ENCODE measurements at places on chromosomes 7 and 10.

GRCh38 chr10:63324495-63324854 is 141.3 kb downstream of the JMJD1C start:
- DNase-seq, result no peak

DNA sequence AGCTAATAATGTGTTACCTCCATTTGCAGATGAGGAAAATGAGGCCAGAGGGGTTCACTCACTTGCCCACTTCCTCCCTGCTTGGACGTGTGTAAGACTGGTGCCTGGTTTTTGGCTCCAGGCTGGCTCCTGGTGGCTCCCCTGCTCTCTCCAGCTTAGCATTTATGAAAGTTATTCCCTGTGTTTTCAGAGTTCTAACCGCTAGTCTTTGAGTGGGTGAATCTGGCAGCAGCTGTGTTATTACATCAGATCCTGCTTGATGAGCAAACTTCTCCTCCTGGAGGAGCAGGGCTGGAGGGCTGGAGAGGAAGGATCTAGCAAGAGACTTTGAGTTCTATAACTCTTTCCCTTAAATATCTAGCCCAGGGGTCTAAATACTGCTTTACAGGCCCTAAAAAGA is 80.9 kb upstream of the AGBL3 start:
- no peak for DNase-seq

GRCh38 chr10:72223743-72224101 is 7.6 kb upstream of the ASCC1 start:
- no peak for DNase-seq

DNA sequence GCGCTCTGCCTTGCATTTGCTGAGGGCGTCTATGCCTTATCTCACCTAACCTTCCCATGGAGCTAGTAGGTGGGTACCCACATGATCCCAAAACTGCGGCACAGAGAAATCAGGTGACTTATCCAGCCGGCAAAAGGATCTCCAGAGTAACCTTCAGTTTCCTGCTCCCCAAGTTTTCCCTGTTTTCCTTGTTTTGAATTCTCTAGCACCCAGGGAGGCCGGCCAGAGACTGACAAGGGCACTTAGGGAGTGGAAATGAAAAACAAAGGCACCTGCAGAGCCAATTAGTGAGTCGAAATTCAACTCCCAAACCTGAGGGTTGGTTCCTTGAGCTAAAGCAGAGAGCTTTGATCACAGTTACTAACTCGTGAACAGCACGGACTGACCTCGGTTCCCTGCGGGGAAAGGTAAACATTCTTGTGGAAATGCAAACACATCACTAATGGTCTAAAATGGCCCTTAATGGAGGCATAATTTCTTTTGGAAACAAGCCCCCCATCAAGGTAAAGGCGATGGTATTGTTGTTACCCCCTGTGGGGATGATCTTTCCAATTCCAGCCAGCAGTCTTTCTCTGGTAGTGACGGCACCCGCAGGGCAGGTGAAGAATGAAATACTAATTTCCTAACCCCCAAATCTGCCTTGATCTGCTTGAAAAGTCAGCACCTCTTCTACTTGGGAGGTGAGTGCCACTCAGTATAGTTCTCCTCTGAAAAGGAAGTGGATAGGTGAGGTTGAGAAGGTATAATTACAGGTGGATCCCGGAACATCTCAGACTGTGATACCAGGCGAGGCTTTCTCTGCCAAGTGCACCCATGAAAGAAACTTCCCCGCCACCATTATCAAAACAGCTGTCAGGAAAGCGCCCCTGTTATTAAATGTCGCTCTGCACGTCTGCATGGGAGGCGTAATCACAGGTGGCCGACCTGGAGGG is 365.6 kb upstream of the AUTS2 start:
- no peak for DNase-seq

- DNase-seq, result no peak
These were observed 61.2 kb downstream of the CSTF2T start for GRCh38 chr10:51638211-51638610.

DNA sequence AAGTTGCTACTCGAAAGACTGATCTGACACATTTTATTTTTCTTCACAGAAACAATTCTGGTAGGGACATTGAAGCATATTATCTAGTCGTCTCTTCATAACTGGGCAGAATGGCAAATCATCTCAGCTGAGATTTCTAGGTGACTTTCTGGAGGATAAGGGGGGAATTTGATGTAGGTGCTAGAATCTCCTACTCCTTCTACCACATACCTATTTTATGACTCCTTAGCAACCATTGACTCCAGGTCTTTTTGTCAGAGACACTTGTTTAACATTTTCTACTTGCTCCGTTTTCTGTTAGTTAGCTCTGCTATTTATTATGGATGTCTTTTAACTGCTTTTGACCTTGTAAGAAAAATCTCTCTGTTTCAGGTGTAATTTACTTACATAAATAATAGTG is 380.9 kb upstream of the SEMA3C start:
- no peak for DNase-seq

DNA sequence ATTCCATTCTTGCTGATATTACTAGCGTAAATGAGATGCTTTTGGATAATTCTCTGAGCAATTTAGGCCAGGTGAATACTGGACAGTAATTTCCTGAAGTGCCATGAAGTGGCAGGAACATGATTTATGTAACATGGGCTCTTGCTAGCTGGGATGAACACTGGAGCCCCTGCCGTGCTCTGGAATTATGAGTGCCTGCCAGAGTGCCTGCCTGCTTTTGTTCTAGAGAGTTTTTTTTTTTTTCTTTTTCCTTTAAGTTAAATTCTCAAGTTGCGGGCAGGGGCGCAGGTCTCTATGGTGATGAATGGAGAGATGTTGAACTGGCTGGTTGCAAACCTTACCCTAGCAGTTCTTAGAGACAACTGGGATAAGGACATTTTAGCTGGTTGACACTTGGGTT is 165.9 kb downstream of the AUTS2 start:
- DNase-seq, result no peak

DNA sequence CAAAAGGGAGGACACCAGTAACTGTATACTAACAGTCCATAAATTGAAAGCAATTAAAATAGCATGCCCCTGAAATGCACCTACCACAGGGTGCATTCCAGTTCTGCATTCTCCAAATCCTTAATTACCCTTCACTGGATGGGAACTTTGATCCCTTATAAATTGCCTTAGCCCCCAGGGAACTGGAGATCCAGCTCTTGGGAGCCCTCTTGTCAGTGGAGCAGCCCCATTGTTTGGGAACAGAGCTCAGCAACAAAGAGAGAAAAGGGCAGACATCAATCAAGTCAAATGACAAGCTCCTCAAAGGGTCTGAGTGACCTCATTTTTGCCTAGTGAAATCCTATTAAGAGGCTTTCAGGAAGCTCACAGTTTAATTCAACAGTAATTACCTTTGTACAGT is 472.6 kb downstream of the XPNPEP1 start:
- DNase-seq, result no peak

- no peak for DNase-seq
These were observed 257.1 kb downstream of the GATA3 start for GRCh38 chr10:8311526-8312070.

DNA sequence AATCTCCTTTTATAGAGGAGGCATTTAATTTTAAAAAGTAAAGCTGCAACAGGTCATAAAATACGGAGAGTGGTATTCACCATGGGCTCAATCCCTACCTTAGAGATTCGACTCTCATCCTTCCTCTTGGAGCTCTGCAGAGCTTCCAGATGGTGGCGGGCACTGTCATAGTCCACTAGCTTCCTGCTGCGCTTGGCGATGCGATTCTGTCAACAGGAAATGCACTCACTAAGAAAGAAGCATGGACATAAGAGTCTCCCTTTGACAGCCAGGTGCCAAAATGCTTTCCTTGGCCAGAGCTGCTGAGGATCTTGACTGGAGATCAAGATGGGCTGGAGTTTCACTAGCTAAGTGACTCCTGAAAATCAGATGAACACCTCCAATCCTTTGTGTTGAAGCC is 154.4 kb downstream of the AMPH start:
- DNase-seq, result no peak

DNA sequence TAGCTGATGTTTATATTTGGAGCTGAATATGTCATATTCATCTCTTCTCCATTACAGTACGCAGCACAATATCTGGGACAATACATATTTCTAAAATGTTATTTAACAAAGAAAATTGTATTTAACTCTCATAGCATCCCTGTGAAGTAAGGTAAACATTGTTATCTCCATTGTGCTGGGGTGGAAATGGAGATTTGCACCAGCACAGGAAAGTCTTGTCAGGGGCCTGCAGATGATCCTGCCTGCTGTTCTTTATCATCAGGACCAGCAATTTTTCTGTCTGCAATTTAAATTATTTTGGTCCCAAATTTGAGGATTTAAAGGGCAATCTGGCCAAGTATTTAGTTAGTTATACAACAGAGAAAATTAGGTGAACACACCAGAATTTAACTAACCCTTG is 144.4 kb downstream of the CPED1 start:
- no peak for DNase-seq

DNA sequence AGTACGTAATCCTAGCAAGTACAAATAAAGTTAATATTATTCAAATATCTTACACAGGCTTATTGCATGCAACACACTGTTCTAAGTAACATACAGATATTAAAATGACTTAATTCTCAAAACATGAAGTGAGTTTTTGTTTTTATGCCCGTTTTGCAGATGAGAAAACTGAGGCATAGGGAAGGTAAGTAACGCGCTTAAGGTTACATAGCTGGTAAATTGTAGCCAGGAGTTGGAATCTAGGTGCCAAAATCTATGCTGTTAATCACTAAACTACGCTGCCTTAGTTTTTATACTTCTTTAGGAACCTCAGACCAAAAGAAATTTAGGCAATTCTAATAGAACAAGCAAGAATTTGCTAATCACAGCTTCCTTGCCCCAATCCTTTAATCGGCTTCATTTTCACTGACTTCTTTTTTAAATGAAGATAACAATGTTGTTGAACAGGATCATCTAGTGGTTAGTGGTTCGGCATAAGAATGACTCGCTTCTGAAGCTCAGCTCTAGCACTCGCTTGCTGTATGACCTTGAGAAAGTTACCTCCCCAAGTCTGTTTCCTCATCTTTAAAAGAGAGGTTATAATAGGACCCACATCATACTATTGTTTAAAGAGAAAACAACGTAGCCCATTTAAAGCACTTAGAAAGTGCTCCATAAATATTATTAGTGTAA is 1.0 kb upstream of the LRRTM3 start:
- no peak for DNase-seq

GRCh38 chr10:121525251-121526134 is 72.8 kb downstream of the FGFR2 start:
- no peak for DNase-seq

- no peak for DNase-seq
These were observed 5.1 kb upstream of the NAMPT start for GRCh38 chr7:106289848-106290247.

GRCh38 chr7:131563918-131564317 is 7.5 kb upstream of the PODXL start:
- DNase-seq, result no peak
